ENCODE measurements at places on chromosomes 2 and 18. TPM values are rescaled to one million over a fixed set of nuclear protein-coding genes. Genes with fewer than 3 reads are reported as not detected.
A peak's percentile ranks its signal among the peaks of the same experiment; 100 is the strongest.

The ZNF532 gene
- polyA plus RNA-seq, result 36.6 TPM

The MARCHF4 gene
- polyA plus RNA-seq, result 3.2 TPM

DNA sequence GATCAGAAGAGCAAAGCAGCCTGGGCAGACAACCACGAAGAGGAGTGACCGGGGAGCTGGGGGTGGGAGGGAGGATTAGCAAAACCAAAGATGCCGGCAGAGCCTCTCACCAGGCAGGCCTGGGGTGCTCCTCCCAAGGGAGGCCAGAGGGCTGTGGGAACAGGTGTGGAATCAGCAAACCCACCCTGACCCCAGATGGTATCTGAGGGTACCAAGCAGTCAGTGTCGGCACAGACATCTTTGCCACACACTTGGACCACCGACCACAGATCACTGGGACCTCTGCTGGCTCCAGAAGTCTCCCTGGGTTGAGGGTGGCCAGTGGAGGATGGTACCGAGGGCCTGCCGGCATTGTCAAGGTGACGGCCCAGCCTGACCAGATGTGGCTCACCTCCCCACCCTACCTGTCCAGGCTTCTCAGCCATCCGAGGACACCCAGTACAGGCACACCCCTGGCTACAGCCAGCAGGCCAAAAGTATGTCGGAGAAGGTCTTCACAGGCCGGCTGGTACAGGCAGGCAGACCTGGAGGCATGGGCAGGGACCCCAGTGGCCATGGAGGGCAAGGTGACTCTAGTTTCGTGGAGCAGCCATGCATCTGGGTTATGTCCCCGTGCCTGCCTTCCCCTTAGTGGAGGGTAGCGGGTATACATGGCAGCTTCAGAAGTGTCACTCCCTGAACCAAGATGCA is 82.1 kb downstream of the UXS1 start:
- DNase-seq, result no peak

- peak; percentile 55 for DNase-seq
These were observed 24.7 kb upstream of the AGAP1 start for GRCh38 chr2:235468978-235469655.

- no peak for DNase-seq
These were observed 27.2 kb downstream of the PXDN start for GRCh38 chr2:1717113-1717512.

DNA sequence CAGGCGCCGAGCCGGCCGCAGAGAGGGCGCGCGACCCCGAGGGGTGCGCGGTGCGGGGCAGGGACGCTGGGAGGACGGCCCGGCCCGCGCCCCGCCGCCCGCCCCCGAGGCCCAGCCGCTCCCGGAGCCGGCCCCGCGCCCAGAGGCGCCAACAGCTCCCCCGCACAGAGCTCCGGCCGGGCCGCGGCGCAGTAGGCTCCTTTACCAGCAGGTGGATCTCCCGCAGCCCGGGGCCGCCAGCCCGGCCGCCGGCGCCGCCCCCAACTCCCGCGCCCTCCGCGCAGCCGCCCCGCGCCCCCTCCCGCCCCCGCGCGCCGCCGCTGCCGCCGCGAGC is 258 bp downstream of the MGAT4A start:
- peak; percentile 37 for DNase-seq
